AG08396 (cell line): ENCODE measurements at places on chromosomes 6 and 20.

DNA sequence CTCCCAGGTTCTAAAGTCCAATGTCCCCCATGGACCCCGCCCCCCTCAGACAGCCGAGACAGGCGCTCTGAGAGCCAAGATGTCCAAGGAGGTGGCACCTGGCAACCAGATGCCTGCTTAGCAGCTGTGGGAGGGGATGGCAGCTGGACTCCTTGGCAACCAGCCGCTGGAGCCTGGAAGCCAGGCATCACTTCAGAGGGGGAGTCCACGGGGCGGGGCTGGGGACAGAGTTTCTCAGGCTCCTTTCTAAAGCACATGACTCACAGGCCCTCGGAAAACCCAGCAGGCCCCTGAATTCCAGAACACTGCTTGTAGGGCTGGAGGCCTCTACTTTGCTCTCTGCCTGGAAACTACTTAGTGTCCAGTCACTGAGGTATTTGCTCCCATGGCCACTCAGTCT lies 51.5 kb downstream of the PREX1 start:
- DNase-seq: peak; percentile 48

- DNase-seq: no peak
Observed at GRCh38 chr20:43550456-43550855, 8.4 kb upstream of the SGK2 start.

- DNase-seq: no peak
Observed at GRCh38 chr6:168212362-168212761, 107.2 kb downstream of the DACT2 start.

DNA sequence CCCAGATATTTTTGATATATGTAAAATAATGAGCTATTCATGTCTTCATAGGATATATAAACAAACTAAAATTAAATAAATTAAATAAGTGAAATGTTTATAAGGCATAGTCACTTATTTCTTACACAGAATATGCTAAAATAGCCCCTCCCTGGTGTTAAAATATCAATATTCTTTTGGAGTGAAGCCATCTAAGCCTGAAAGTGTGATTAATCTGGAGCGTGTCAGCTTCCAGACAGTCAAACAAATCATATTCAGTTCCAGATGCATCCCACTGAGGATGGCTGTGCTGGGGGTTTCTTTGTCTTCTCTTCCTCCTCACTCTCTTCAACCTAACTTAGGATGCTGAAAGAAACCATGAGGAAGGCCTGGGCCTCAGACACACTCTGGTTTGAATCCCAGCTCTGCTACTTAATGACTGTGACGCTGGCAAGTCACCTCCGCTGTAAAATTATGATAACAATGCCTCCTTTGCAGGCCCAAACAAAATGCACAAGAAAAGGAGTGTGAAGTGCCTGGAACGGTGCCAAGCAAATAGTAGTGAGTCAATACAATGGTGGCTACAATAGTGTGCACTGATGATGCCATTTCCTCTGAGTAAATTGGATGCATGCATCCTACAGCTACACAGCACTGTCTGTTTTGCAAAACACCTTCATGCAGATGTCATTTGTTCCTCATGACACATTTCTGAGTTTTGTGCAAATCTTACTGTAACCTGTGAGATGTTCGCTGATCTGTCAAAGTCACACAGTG lies 161.4 kb downstream of the FOXC1 start:
- no peak for DNase-seq

DNA sequence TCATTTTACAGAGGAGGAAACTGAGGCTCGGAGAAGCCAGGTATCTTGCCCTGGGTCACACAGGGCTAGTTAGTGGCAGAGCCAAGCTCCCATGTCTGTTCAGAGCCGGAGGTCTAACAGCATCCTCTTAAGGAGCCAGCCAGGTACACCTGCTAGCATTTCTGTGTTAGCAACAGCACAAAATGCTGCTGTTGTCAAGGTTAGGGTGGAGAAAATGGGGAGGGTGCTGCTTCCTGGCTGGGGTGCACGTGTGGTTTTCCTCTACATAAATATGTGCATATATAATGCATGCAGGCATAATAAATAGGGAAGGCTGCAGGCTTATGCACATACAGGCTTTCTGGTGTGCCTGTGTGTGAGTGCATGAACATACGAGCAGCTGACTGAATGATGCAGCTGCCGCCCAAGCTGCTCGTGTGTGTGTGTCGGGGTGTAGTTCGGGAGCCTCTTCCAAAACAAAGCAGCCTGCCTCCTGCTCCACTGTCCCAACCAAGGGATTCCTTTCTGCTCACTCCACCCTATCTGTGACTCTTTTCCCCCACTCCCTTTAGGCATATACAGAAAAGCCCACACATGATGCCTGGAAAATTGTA lies 86.6 kb downstream of the CD40 start:
- DNase-seq: no peak

DNA sequence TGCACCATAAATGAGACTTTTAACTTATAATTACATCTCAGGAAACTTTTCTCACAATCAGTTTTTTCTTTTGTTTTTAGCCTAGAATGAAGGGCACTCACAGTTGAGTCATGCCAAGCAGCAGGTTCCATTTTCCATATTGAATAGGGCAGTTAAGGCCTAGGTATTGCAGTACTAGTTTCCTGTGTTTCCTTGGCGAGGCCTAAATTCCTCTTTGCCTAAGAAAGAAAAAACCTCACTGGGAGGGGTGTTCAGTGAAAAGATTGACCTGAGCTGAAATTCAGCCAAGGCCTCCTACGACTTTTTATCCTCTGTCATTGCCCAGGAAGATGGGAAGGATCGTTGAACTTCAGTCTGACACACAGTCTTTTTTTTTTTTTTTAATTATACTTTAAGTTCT lies 85.5 kb downstream of the IMPG1 start:
- no peak for DNase-seq

GRCh38 chr6:25918083-25918683 lies 12.3 kb downstream of the SLC17A2 start:
- DNase-seq: no peak

- no peak for DNase-seq
Observed at GRCh38 chr6:157892363-157892877, 69.4 kb downstream of the SNX9 start.

- DNase-seq: no peak
Observed at GRCh38 chr6:129105793-129106192, 222.9 kb downstream of the LAMA2 start.

- no peak for DNase-seq
Observed at GRCh38 chr6:84908304-84908904, 144.0 kb upstream of the TBX18 start.

- no peak for DNase-seq
Observed at GRCh38 chr20:49319208-49319809, 41.5 kb upstream of the ZNFX1 start.
